ENCODE measurements at places on chromosomes 12 and 14. TPM values are rescaled to one million over a fixed set of nuclear protein-coding genes. Genes with fewer than 3 reads are reported as not detected.

KLRC2 gene
- total RNA-seq: not detected

DNA sequence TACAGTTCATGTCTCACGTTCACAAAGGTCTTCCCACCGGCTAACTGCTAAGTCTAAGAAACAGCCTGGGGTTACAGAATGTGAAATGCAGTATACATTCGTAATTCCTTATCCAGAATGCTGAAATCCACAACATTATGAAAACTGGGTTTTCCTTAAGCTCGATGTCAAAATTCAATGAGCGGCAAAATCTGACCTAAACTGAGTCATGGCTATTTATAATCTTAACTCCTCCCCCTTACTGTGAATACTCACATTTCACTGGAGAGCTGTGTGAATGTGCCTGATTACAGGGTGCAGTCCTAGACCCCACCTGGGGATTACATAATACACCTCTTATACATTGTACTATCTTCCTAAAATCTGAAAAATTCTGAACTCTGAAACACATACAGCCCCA lies 35.3 kb downstream of the STX2 start:
- DNase-seq: no peak

- DNase-seq: no peak
These were observed 3.1 kb downstream of the DIP2B start for GRCh38 chr12:50507930-50508329.

GRCh38 chr12:65825507-65826352 lies 1.4 kb downstream of the HMGA2 start:
- peak; percentile 90 for DNase-seq

DNA sequence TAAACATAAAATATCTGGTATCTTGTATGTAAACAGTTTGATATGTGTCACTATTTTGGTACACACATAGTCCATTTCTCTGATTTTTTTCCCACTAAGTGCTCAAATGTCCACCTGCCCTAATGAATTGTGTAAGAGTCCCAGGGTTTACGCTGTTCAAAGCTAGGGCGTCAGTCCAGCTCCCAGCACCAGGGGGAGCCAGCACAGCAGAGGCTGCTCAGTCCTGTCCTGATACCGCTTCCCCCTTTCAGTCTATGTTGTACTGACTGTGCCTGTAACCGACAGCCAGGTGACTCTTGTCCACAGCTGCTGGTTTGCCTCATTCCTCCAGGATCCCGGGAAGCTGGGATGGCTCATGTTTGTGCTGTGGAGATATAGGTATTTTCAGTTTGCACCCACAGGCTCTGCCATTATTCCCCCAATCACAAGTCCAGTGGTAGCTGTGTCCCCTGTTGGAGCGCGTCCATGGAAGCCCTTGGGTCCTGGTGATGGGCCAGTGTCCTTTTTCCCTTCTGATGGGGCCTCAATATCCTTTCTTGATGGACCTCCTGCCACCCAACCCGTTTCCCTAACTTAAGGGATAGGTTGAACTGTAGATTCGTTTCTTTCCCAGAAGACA lies 242.0 kb downstream of the NEDD1 start:
- peak; percentile 86 for DNase-seq

DNA sequence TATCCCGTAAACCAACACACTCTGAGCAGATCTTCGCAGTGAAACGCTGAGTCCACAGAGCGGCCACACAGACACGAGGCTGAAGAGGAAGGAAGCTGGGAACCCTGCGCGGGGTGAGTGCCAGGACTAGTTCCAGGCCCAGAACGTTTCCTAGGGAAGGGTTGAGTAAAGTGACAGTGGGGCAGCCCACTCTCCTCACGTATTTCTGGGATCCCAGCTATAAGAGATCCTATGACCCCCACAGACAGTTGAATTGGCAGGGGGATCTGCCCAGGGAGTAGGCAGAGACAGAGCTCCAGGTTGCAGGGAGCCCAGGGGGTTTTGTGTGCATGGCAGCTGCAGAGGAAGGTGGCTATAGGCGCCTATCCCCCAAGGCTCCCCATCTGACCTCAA lies 51.1 kb downstream of the GTF2A1 start:
- peak; percentile 6 for DNase-seq

KRT79 gene
- not detected for total RNA-seq

DNA sequence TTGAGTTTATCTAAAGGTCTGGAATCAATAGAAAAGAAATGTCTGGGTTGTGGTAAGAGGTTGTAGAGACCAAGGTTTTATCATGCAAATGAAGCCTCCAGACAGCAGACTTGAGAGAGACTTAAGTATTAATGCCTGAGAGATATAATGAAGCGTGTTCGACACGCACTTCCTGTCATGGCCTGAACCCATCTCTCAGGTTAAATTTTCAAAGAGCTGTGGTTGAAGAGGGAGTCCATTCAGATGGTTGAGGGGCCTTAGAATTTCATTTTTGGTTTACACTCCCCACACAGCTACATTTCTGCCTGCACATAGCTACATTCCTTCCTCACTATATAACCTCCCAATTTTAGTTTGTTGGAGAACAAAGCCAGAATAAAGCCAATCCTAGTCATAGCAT lies 10.1 kb upstream of the CLEC12A start:
- no peak for DNase-seq

DNA sequence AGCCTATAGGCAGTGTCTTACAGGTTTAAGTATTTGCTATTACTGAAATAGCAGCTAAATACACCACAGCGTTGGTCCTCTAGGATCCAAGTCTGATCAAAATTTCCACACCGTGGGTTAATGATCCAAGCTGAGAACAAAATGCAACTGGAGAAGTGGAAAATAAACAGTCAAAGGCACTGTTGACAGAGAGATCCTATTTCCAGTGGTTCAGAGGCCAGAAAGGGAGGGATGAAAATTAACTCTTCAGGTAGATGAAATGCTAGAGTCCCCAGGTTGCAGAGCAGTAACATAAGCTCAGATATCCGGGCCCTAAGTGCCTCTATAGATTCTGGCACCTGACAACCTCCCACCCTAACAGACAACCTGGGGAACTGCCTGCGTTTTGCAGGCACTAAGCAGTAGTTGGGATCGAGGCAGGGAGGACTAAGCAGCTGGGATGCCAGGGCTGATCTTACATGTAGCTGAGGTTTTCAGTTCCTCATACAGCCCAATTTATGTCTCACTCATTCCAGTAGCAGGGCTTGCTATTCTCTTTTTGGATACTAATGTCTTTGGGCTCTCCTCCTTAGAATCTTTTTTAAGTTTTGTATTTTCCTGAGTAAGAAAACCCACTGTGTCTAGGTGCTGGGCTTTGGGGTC lies 42.7 kb upstream of the CRACR2A start:
- no peak for DNase-seq

- no peak for DNase-seq
These were observed 250.8 kb downstream of the SLC6A15 start for GRCh38 chr12:84661786-84662185.

- DNase-seq: peak; percentile 28
These were observed 59.3 kb downstream of the DNAI7 start for GRCh38 chr12:25135531-25136154.

DNA sequence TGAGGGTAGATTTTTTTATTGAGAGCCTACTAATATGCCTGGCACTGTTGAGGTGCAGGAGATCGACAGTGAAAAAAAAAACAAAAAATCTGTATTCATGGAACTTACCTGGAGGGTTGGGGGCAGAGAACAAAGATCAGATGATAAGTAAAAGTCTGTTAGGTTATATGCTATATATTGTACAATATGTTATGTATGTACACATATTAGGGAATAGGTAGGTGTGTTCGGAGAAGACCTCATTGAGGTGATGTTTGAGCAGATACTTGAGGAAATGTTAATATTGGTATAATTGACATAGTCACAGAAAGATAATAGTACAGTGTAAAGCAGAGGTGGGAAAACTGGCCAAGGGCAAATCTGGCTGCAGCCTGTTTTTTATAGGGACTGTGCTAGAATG lies 5.6 kb downstream of the ARF6 start:
- no peak for DNase-seq

CCDC177 gene
- 8.6 TPM for total RNA-seq

PACS2 gene
- 41.2 TPM for total RNA-seq

PIWIL1 gene
- not detected for total RNA-seq

KRT82 gene
- not detected for total RNA-seq

DNA sequence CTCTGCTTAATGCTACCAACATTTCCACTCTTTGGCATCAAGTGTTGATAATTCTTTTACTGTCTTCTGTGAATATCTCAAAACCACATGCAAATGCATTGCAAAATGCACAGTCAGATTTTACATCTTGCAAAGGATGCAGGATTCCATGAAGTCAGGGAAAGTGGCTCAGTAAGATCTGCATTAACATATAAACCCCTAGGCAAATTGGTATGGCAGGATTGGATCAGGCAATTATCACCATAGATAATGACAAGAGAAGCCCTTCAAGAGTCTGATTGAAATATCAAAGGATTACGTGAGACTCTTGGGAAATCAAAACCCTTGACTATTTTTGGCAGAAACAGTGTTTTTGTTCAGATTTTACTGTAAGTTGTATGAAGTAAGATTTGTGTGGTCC lies 71.0 kb downstream of the TMTC2 start:
- DNase-seq: no peak

PPP1R36 gene
- total RNA-seq: 0.81 TPM

GRCh38 chr12:104551313-104551931 lies 94.7 kb downstream of the CHST11 start:
- no peak for DNase-seq

DNA sequence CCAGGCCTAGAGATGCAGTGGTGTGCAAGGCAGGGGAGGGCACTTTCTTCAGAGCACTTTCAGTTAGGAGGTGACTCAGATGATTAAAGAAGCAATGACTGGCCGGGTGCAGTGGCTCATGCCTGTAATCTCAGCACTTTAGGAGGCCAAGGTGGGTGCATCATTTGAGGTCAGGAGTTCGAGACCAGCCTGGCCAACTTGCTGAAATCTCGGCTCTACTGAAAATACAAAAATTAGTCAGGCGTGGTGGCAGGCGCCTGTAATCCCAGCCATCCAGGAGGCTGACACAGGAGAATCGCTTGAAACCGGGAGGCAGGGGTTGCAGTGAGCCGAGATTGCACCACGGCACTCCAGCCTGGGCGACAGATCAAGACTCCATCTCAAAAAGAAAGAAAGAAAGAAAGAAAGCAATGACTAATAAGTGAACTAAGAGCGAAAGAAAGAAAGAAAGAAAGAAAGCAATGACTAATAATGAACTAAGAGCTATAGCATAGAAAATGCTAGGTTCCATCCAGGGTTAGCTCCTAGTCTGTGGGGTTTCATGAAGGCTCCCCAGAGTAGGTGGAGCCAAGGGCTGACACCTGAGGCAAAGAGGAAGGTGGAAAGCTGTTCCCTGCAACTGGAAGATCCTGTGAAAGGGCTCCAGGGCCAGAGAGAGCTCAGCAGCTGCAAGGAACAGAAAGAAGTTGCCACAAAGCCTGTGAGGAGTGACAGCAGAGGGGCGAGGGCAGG lies 334.5 kb downstream of the CACNA1C start:
- no peak for DNase-seq

DNA sequence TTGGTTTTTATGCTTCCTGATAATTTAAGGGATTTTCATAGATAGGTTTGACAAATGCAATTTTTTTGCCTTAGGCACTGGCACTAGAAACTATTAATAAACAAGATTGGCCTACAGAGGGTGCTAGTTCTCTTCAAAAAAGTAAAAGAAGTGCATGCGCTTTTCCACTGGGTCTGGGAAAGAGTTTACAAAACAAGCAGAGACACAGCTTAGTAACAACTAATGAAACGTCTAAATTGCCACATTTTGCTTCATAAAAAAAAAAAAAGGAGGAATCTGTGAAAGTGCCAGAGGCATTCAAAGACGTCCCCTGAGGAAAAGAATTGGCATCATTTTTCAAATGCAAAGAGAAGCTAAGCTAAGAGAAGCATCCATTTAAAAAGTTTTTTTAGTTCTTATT lies 58.3 kb upstream of the EEA1 start:
- peak; percentile 74 for DNase-seq

All from neural progenitor cell (in vitro differentiated cells).